ENCODE measurements at places on chromosomes 16 and 17. TPM values are rescaled to one million over a fixed set of nuclear protein-coding genes. Genes with fewer than 3 reads are reported as not detected.

ETV4 gene
- total RNA-seq: 147 TPM

KRT36 gene
- total RNA-seq: not detected

SLC6A4 gene
- total RNA-seq: not detected

RCVRN gene
- total RNA-seq: not detected

CDR2L gene
- 50.9 TPM for total RNA-seq

SPNS3 gene
- total RNA-seq: 0.69 TPM

MYO15B gene
- total RNA-seq: 3.2 TPM

- no peak for DNase-seq
Observed at GRCh38 chr17:55267777-55268648, 3.3 kb downstream of the HLF start.

GRCh38 chr16:6863135-6863534 lies 469.5 kb upstream of the RBFOX1 start:
- no peak for DNase-seq

- DNase-seq: peak; percentile 93
Observed at GRCh38 chr17:79836972-79837887, 2.0 kb downstream of the CBX4 start.

GRCh38 chr17:4854111-4854681 lies 21.1 kb downstream of the MINK1 start:
- DNase-seq: peak; percentile 5

- no peak for DNase-seq
Observed at GRCh38 chr16:67731753-67732095, 12.6 kb upstream of the GFOD2 start.

DNA sequence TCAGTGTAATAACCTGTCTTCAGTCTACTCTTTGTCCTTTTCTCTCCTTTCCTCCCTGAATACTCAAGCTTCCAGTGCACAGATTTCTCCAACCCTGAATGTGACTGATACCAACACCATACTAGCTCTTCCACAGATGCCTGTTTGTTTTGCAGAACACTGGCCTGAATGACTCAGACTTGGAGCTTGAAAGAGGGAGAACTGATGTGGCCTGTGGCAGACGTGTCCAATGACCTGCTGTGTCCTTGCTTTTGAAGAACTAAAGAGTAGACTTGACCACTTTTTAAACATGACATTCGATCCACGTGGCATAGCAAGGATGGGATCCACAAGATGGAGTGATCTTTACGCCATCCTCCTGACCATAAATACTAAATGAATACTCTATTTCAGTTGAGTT lies 361.0 kb downstream of the WWOX start:
- DNase-seq: peak; percentile 42

- DNase-seq: peak; percentile 70
Observed at GRCh38 chr17:51166987-51167931, 1.0 kb downstream of the NME2 start.

- DNase-seq: peak; percentile 8
Observed at GRCh38 chr16:10256784-10257641, 74.8 kb upstream of the GRIN2A start.

GRCh38 chr17:77887110-77887463 lies 71.4 kb upstream of the TNRC6C start:
- no peak for DNase-seq

DNA sequence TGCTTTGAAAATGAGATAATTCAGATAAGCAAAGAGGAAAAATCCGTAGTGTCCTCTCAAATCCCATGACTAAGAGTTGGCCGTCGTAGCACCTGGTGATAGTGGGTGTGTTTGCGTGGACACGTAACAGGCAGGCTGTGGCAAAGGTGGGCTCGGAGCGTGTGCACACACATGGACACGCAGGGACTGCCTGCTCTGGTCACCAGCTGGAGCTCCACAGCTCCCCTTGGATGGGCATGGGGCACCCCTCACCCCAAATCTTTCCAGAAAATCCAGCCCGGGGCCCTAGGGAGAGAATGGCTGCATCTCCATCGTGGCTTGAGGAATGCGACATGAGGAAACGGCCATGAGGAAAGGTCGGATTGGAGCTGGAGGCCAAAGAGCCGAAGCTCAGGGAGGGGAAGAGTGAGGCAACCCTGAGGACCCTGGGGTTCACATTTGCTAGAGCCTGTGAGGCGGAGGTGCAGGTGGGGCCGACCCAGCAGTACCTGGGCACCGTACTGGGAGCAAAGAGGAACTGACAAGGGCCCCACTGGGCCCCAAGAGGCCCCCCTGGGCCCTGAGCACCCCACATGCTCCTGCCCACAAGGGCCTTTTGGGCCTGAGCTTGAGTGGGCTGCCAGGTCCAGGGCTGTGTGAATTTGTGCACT lies 51.6 kb downstream of the DNAH17 start:
- no peak for DNase-seq

DNA sequence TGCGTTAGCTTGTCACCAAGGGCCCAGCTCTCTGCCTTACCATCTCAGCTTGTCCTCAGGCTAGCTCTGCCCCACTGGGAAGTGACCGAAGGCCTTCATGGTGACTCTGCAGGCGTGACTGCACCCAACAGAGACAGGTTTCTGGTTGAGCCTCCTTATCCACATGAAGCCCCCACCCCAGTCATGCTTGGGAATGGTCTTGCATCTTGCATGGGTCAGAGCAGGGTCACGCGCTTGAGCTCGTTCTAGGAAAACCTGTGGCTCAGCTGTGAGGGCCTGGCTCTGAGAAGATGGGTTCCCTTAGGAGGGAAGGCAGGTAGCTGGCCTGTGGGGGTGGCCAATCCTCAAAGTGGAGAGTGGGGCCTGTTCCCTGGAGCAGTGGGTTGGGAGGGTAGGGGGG lies 122.8 kb downstream of the BANP start:
- no peak for DNase-seq

- DNase-seq: no peak
Observed at GRCh38 chr16:72985148-72985941, 62.6 kb downstream of the ZFHX3 start.

DNA sequence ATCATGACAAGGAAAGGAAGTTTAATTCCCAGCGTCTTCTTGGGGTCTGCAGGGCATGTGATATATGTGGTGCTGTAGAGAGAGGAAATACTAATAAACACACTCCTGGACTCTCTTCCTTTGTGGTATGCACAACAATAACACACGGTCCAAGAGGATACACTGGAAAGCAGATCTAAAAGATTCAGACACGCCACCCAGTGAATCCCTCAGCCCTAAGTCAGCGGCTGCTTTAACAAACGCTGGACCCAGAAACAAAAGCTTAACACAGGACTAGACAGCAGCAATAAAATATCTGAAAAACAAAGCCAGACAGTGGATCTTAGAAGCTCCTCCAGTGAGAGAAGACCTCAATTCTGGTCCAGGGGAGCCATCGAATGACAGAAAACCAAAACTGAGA lies 13.1 kb downstream of the CFAP20 start:
- DNase-seq: no peak

- DNase-seq: peak; percentile 31
Observed at GRCh38 chr17:5861854-5862253, 208.3 kb upstream of the WSCD1 start.

GRCh38 chr17:5694551-5694950 lies 110.2 kb upstream of the NLRP1 start:
- DNase-seq: peak; percentile 29

DNA sequence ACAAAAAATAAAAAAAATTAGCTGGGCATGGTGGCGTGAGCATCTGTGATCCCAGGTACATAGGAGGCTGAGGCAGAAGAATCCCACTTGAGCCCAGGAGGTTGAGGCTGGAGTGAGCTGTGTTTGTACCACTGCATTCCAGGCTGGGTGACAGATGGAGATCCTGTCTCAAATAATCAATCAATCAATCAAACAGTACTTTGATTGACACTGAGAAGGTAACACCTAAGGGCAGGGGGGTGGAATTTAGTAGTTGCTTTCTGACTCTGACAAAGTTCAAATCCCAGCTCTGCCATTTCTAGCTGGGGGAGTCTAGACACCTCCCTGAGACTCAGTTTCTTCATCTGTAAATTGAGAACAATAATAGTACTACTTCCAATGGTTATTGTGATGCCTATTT lies 12.0 kb downstream of the SSH2 start:
- no peak for DNase-seq

DNA sequence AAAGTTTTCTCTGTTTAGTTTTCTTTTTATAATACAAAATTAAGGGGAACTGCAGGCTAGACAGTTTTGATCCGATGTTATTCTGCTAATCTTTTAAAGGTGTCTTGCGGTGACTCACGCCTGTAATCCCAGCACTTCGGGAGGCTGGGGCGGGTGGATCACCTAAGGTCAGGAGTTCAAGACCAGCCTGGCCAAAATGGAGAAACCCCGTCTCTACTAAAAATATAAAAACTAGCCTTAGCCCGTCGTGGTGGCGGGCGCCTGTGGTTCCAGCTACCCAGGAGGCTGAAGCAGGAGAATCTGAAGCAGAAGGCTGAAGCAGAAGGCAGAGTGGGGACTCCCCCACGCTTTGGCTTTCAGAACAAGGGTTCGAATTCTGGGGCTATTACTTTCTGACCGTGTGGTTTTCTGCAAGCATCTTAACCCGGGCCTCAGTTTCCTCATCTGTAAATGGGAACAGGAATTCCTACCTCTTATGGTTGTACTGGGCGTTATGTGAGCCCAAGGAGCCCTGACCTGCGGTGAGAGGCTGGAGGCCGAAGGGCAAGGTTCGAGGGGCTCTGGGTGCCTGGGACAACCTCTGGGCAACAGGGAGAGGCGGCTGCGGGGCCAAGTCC lies 1.2 kb upstream of the KATNB1 start:
- DNase-seq: no peak

- DNase-seq: no peak
Observed at GRCh38 chr16:19718624-19718965, 524 bp downstream of the IQCK start.

- DNase-seq: no peak
Observed at GRCh38 chr16:31201582-31202413, 762 bp downstream of the PYCARD start.

DNA sequence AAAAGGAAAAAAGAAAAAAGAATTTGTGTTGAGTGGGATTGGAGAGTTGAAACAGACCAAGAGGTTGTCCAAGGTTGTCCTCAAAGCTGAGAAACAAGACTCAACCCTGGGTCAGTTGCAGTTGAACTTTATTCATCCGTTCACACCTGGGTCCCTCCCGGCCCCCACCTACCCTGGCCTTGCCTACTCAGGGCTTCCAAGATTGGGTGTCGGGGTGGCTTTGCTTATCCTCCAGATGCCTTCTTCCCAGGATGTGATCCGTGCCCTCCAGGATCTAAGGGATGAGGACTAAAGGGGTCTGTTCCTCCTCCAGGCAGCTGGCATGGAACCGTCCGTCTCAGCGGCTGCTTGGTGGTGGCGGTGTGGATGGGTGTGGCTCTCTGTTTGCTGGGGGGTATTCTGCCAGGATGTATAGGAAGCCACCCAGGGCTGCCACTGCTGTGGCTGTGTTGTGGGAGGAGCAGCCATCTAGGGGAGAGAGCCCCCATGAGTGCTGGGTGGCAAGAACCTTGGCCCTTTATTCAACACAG lies 10.3 kb upstream of the NAGPA start:
- DNase-seq: no peak

DNA sequence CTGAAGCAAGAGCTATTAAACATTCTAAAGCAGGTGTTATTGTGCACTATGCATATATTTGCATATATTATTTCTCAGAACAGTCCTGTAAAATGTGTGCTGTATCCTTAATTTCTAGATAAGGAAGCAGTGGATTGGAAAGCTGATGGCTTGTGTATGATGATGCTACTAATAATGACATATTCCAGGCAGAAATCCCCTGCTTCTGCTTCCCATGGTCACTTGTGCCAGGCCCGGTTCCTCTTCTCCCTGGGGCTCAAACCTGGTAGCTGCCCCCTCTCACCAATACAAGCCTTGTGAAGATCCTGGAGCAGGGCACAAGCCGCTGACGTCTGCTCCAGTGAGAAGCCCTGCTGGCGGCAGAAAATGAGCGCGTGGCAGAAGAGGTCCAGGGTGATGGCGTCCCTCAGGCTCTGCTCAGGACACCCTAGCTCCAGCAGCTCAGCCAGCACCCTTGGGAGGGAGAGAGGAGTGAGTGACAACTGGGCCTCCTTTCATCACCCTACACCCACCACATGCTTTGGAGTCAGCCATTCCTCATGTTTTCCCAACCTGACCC lies 1.8 kb downstream of the CFAP119 start:
- no peak for DNase-seq

GRCh38 chr17:1735834-1736347 lies 6.8 kb upstream of the SERPINF2 start:
- DNase-seq: no peak

Measured in PC-3 (cell line).